Uterus (tissue), 4 donors: ENCODE measurements at places on chromosomes 16 and 17. TPM values are rescaled to one million over a fixed set of nuclear protein-coding genes. Genes with fewer than 3 reads are reported as not detected.

DNA sequence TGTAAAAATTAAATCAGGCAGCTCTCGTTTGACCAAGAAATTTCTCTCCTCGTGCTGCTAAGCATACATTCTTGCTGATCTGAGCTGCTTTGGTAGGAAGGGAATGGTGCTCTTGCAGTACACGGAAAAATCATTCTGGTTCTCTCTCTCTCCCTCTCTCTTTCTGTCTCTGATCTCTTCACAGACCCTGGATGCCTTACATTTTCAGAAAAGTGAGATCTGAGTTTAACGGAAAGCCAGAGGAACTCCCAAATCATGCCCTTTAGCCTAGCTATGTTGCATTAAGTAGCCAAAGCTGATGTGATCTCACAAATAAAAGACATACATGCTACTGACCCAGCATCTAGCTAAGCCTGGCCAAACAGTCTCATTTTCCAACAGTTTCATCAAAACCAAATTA, 4.0 kb downstream of the CA10 start:
- H3K27ac ChIP-seq: no peak overlapping the region
- H3K4me3 ChIP-seq: no peak overlapping the region
- no peaks in the 10 kb centered on the region for H3K4me1 ChIP-seq

DNA sequence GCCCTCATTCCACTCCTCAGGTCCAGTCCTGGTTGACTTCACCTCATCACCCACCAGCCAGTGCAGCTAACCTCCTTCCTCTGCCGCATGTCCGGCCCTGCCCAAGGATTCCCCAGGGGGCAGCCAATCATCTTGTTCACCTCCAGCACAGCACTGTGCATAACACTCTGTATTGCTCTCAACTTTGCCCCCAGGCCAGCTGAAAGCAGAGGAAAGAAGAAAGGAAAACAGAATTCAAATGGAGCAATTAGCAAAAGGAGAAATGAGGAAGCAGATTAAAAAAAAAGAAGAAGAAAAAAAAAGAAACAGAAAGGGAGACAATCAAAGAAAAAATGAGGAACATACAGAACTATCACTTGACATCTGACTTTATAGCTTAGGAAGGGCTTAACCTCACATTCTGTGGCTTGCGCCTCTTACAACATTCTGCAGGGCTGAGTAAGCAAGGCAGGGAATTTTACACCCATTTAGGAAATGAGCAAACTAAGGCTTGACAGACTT, 26.1 kb downstream of the GAS7 start:
- H3K36me3 ChIP-seq: no peaks in the 10 kb centered on the region
- H3K4me1 ChIP-seq: peaks cover 8% of the 10 kb centered on the region
- H3K4me3 ChIP-seq: no peak overlapping the region
- H3K27me3 ChIP-seq: no peaks in the 10 kb centered on the region

- H3K4me3 ChIP-seq: no peak overlapping the region
- no peaks in the 10 kb centered on the region for H3K36me3 ChIP-seq
- H3K27ac ChIP-seq: no peak overlapping the region
Observed at GRCh38 chr16:6977916-6978315, 354.7 kb upstream of the RBFOX1 start.

- DNase-seq: no peak
- H3K4me1 ChIP-seq: no peaks in the 10 kb centered on the region
- H3K27ac ChIP-seq: no peak overlapping the region
- no peak overlapping the region for H3K4me3 ChIP-seq
Observed at GRCh38 chr16:17318238-17318637, 152.5 kb downstream of the XYLT1 start.

GRCh38 chr16:57502048-57502775, 15.9 kb upstream of the DOK4 start:
- no peaks in the 10 kb centered on the region for H3K4me1 ChIP-seq
- no peaks in the 10 kb centered on the region for H3K27me3 ChIP-seq
- DNase-seq: no peak
- no peaks in the 10 kb centered on the region for H3K36me3 ChIP-seq
- no peak overlapping the region for H3K4me3 ChIP-seq
- no peak overlapping the region for H3K27ac ChIP-seq

Gene NPIPA3
- total RNA-seq: not detected

Gene CTNS
- 10.8 TPM for total RNA-seq
